Right lung (tissue), 10 donors: ENCODE measurements at places on chromosomes 4 and X.

GRCh38 chr4:89954906-89955695 lies 60.4 kb downstream of the MMRN1 start:
- DNase-seq: no peak

GRCh38 chrX:18455384-18455783 lies 30.0 kb downstream of the CDKL5 start:
- no peak for DNase-seq

DNA sequence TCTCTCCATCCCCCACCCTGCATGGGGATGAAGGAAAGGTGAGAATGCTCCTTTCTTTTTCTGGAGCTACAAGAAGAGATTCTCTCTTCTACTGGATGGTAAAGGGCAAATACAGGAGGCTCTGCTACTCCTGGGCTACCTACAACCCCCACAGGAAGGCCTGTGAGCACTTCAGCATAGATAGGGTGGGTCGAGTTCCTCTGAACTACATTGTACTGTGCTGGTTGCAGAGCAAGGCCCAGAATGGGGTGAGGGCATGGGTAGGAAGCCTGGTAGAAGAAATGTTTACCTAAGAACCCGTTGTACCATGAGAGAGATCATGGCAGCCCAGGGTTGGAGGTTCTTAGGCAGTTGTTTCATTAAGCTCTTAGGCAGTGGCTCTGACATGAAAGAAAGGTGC lies 510.4 kb downstream of the MID1IP1 start:
- DNase-seq: no peak

- no peak for DNase-seq
These were observed 599.7 kb downstream of the ADGRL3 start for GRCh38 chr4:61799794-61800193.

DNA sequence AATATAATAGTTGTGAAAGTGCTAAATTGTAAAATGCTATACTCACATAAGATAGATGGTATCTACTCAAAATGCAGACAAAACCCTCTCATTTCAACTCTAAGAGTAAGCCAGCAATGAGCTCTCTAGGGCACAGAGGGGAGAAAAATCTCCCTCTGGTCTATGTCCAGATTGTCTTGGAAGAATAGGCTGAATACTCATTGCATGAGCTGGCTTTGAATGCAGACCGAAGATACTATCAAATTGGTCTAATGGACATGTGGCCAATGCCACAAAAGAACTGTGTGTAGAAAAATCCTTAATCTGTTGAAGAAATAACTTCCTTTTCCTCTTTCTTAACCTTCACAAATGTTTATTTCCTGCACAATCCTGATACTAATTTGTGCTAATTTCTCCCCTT lies 3.5 kb downstream of the ZXDA start:
- no peak for DNase-seq

DNA sequence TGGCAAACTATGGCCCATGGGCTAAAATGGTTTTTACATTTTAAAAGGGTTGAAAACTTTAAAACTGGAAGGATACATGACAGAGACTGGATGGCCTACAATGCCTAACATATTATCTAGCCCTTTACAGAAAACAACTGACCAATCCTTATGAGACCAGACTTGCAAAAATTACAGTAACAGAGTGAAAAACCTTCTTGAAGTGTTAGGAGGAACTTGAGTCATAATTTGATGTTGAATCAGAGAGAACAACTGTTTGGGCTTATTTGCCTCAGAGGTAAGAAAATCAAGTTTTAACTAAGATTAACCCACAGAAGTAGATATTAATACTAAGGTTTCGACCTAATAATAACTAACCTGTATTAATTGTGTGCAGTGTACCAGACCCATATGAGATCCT lies 12.4 kb upstream of the NAP1L5 start:
- DNase-seq: no peak

- DNase-seq: no peak
These were observed 734.3 kb downstream of the STIM2 start for GRCh38 chr4:27594922-27595321.

- no peak for DNase-seq
These were observed 520.7 kb upstream of the ARX start for GRCh38 chrX:25536307-25536970.
